Activated CD4-positive, alpha-beta T cell treated with anti-CD3 and anti-CD28 coated beads for 36 hours (primary cell): ENCODE measurements at places on chromosomes 12 and 14. TPM values are rescaled to one million over a fixed set of nuclear protein-coding genes. Genes with fewer than 3 reads are reported as not detected.

DNA sequence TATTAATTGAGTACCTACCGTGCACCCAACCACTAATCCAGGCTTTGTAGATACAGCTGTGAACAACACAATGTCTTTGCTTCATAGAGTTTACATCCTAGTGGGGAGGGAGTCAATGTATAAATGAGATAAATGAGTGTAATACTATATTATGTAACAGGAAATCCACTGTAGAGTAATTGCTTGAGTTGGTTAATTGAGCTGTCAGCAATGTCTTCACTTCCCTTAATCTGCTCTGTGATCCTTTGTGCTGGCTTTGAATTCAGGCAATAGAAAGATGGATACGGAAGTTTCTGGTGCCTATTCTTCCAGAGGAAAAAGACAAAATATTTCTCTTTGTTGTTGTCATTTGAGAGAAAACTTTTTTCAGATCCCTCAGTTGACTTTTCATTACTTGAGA is 104.0 kb upstream of the SLC16A7 start:
- no peak for DNase-seq

- DNase-seq: no peak
Observed at GRCh38 chr12:25248137-25248536, 2.6 kb downstream of the KRAS start.

GRCh38 chr14:75578786-75579337 is 442 bp downstream of the FLVCR2 start:
- DNase-seq: no peak

GRCh38 chr12:98883231-98883630 is 238.1 kb downstream of the APAF1 start:
- no peak for DNase-seq

Gene FAM181A
- not detected for total RNA-seq

DNA sequence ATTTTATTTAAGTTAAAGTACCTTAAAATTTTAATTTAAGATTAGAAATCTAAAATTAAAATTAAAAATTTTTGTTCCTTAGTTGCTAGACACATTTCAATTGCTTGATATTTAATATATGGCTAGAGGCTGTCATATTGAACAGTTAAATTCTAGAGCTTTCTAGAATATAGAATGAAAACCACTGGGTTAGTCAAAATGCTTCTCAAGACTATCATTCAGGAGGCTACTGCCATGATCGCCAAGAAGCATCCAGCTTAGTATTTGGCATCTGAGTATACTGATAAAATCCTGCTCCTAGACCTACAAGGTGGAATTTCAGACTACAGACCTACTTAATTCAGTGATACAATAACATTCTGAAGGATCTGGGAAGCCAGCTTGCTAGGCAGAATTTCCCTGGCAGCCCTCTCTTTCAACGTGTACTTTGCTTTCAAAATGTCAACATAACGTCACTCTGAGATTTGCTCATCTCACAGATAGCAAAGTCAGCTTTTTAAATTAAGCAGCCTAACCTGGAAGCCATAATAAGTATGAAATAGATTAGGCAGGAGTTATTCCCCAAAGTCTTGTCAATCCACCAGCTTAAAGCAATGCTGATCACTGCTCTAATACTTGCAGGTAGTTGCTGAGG is 525.8 kb downstream of the FSCB start:
- no peak for DNase-seq

Gene A2M
- total RNA-seq: 0.16 TPM

GRCh38 chr12:100215209-100215608 is 14.6 kb downstream of the ACTR6 start:
- DNase-seq: no peak

- no peak for DNase-seq
Observed at GRCh38 chr12:122547330-122547729, 20.3 kb downstream of the KNTC1 start.

DNA sequence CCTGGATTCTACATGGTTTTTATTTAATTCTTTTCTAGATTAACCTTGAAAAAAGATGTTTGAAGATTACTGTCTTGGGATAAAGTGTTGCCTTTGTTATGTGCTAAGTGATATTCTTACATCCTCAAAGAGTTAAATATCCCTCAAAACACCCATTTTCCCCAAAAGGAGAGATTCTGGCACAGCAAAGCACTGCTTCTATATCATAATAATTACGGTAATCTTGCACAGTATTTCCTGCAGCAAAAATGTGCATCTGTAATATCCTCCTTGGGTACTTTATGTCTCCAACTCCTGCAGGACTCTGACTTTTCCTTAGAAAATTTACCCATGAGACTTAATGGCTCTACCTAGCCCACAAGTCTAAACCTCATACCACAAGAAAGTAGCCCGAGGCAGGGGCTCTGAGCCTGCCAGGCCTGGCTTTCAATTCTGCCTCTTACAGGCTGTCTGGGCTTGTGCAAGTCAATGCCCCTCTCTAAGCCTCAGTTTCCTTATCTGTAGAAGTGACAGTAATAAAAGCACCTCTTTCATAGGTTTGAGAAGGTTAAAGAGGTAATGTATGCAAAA is 45.8 kb downstream of the SVOP start:
- DNase-seq: no peak

Gene GLT1D1
- total RNA-seq: 0.53 TPM

DNA sequence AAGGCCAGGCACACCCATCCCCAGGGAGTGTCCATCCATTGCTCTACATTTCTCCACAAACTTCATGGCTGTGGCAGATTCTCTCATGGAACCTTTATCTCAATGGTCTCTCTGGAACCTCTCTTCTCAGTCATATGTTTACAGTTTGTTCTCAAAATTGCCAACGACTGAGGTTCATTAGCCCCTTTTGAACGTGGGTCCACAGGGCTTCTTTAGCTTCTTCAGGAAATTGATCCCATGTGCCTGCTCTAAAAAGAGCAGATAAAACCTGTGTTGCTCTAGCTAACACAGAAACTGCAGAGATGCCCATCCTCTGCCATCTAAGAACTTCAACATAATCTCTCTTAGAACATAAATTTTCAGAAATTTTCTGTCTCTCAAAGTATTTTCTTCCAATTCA is at the start of gene OR6C4:
OR6C4 (plus strand) TSS at position 301 of the 400 bp plus-strand sequence. CDS start 1,625 bp downstream, outside the sequence.
- DNase-seq: no peak

- DNase-seq: no peak
Observed at GRCh38 chr14:29553427-29553826, 374.2 kb downstream of the PRKD1 start.

Gene SIVA1
- 97.1 TPM for total RNA-seq

Gene SERPINA6
- total RNA-seq: not detected

DNA sequence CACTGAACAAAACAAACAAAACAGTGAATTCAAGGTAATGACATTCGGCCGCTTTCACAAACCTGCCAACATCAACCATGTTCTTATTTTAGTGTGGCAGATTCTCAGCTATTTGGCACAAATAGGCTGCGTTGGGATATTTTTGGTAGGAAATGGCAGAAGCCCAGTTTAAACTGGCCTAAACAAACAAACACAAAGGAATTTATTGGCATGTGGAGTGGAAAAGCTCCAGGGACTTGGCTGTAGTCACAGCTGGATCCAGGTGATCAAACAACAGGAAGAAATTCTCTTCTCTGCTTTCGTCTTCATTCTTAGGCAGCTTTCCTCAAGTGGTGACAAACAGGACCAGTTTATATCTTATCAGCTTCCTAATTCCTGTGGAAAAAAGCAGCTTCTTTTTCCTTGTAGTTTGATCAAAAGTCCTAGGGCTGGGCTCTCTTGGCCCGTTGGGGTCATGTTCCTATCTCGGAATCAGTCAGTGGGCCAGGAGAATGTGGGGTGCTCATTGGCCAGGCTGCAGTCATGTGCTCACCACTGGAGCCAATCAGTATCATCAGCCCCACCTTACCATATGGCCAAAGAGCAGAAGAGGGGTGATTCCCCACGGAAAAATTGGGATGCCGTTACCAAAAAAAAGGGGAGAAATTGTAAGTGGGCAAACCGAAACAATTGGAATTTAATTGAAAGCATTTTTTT is 22.6 kb downstream of the C12orf75 start:
- DNase-seq: no peak

DNA sequence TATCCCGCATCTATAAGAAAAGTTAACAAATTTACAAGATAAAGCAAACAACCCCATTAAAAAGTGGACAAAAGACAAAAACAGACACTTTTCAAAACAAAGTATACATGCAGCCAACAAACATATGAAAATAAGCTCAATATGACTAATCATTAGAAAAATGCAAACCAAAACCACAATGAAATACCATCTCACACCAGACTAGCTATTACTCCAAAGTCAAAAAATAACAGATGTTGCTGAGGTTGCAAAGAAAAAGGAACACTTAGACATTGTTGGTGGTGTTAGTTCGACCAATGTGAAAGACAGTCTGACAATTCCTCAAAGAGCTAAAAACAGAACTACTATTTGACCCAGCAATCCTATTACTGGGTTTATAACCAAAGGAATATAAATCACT is 968.6 kb upstream of the USP15 start:
- no peak for DNase-seq

Gene CRACR2A
- total RNA-seq: 19.2 TPM

GRCh38 chr14:73620268-73620667 is 8.0 kb downstream of the ACOT6 start:
- DNase-seq: no peak

DNA sequence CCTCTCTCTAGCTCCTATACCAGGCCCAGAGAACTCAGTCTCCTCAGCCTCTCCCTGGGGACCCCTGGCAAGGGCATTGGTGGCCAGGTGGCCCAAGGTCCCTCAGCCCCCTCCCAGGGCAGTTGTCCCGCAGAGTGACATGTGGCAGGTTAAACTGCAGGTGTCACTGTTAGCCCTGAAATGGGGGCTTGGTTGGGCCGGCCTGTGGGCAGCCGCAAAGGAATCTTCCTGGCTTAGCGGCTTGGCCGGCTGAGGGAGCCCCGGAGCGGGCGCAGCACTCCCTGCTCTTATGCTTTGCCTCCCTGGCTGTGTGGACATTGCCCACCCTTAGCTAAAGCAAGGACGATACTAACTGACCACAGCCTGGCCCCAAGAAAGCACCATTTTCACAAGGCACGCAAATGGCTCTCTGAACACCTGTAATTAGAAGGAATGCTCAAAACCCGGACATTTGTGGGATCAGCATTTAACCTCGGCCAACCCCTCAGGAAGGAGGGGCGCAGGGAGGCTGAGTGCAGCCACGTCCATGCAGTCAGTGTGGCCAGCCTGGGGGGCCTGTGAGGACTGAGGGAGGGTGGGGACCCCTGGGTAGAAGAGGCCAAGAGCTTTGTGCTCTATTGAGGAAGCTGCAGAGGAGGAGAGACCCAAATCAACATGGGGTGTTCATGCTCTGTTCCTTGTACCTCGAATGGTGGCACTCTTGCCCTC is 82.2 kb downstream of the PAPOLA start:
- peak; percentile 63 for DNase-seq

Gene DRAM1
- 2.3 TPM for total RNA-seq

DNA sequence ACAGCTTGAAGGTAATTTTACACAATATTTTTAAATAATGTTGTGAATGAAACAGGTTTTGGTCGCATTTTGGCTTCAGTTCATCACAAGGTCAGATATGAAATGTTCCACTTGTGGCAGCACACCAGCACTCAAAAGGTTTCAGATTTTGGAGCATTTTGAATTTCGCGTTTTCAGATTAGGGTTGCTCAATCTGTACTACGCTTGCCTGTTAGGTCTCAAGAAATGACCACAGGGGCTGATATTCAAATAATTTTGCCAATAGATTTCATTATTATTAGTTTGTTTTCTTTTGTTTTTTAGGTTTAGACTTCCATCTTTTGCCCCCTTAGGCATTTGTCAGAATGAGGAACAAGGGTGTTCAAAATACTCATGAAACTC is 29.8 kb downstream of the DICER1 start:
- no peak for DNase-seq

Gene SYCP3
- total RNA-seq: 0.16 TPM

- DNase-seq: no peak
Observed at GRCh38 chr12:102565555-102565954, 85.2 kb upstream of the IGF1 start.

- peak; percentile 86 for DNase-seq
Observed at GRCh38 chr14:97456958-97457357, 659.8 kb downstream of the VRK1 start.

Gene CMTM5
- total RNA-seq: not detected

Gene ANO2
- not detected for total RNA-seq

Gene HOXC12
- total RNA-seq: not detected

Gene SELPLG
- total RNA-seq: 31.0 TPM

GRCh38 chr12:103997286-103997900 is 31.7 kb downstream of the TDG start:
- DNase-seq: no peak

Gene LBHD2
- not detected for total RNA-seq

GRCh38 chr12:82838131-82838551 is 151.4 kb downstream of the TMTC2 start:
- DNase-seq: no peak

Gene MYF5
- not detected for total RNA-seq

- DNase-seq: peak; percentile 42
Observed at GRCh38 chr12:113086249-113087164, 30.0 kb downstream of the DTX1 start.

DNA sequence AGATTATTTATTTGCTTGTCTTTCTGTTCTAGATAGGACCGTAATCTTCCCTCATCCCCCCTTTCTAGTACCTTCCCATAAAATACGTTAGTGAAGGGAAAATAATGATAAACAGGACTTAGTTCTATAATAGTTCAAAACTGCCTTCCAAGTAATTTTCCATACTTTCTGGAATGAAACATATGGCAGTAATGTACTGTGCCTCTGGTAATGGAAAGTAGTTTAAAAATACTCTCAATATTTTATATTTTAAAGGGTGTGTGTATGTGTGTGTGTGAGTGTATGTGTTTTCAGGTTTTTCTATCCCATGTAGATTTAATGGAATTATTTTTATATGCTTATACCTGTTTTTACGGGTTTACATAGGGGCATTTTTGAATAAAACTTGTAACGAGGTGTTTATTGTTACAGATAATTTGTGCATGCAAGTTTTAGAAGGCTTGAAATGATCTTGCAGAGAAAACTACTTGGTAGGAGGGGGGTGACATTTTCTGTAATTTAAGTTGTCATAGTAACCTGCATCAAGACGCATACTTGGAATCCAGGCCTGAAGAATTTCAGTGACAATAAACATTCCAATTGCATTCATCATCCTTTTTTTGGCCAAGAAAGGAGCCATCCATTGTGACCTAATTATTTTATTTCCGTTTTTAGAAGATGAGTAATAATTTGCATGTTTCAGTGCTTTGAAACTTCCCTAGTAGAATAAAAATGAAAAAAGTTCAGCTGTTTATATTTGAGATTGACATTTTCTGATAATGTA is 38.9 kb downstream of the RASSF8 start:
- no peak for DNase-seq

Gene NPFF
- not detected for total RNA-seq

GRCh38 chr12:15829949-15830348 is 40.8 kb upstream of the EPS8 start:
- DNase-seq: no peak

- DNase-seq: no peak
Observed at GRCh38 chr14:51318813-51319597, 79.0 kb downstream of the TMX1 start.

- no peak for DNase-seq
Observed at GRCh38 chr12:121495746-121496145, 85.1 kb downstream of the KDM2B start.

DNA sequence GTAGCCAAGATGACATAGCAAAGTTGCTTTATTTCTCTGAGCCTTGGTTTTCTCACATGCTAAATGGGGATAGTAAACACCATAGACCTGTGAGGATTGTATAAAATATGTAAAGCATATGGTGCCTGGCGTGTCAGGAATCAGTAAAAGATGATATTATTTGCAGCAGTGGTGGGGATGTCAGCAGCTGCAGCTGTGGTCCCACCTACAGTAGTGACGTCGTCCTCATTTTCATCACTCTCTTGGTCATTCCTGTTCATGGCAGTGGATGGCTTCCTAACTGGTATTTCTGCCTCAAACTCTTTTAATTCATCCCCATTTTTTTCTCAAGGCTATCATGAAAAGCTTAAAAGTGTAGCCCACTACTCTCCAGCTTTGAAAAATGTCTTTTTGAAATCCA is 12.1 kb downstream of the BMAL2 start:
- DNase-seq: no peak
